ENCODE measurements at places on chromosomes 2 and 18.

GRCh38 chr2:196404276-196404675 is 232.9 kb upstream of the STK17B start:
- DNase-seq: no peak

DNA sequence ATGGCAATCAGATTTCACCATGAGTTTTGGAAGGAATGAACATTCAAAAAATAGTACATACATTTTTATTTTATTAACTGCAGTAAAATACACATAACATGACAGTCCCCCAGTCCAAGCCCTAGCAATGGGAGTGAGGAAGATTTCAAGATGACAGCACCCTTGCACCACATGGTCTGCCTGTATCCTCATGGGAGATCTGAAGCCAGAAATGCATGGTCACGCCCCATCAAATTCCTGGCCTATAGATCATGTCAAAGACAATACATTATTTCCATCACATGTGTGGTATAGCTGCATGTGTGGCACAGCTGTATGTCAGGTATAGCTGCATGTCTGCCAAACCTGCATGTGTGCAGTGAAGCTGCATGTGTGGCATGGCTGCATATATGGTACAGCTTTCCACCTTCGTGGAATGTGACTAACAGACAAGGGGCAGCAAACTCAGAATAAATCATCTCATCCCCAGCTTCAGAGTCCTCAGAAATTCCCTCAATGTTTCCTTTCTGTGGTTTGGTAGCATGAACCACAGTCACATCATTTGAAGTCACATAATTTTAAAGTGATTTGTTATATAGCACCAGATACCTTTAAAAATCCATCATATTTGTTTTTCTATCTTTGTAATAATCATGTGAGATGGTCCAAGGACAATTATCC is 518.2 kb upstream of the SOX11 start:
- DNase-seq: no peak

GRCh38 chr2:168448980-168449379 is 7.1 kb upstream of the CERS6 start:
- no peak for DNase-seq

GRCh38 chr2:66573821-66574233 is 138.9 kb downstream of the MEIS1 start:
- DNase-seq: no peak

DNA sequence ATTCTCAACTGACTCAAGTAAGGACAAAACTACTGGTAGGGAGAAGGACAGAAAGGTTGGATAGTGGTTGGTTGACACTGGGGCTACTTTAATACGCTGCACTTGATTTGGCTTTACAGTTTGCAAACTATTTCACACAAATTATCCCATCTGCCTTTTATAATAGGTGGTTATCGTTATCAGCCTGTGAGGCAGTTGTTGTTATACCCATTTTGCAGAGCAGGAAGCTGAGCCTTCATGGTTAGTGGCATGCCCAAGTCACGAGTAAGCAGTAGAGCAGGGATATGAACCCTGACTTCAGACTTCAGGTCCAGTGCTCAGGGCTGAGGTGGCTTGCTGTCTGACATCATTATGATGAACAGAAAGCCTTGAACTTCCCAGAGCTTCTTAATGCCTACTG is 5.3 kb downstream of the CTIF start:
- DNase-seq: no peak

DNA sequence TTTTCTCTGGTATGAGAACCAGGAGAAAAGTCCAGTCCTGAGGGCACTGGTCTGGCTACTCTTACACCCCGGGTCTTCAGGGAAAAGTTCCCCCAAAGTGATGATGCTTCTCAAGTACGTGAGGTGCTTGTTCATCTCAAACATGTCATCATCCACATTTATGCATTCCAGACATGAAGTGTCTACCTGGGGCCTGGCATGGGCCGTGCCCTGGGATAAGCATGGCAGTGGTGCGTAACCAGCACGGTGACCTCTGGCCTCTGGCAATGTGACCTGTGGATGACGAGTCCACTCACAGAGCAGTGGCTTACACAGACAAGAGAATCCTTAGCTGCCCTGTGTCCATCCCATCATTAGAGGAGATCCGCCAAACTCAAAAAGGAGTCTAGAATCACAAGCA is 74.8 kb upstream of the LGALSL start:
- DNase-seq: no peak

GRCh38 chr2:96147593-96148201 is 2.5 kb upstream of the DUSP2 start:
- no peak for DNase-seq

GRCh38 chr2:28633746-28634145 is 117.9 kb upstream of the PPP1CB start:
- DNase-seq: no peak

DNA sequence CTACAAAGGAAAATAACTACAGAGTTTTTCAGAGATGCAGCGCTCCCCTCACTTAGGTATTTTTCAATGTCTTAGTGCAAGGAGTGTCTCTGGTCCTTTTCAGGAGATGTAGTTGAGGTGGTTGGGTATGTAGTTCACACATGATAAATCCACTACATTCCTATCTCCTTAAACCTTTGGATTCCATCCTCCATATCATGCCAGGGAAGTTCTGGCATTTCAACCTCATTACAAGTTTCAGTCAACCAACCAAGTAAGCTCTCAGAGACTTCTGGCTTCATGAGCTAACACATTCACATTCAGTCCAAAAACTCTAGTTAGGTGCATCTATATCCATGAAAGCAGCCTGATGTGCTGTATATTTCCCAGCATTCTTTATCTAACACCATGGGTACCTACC is 47.3 kb downstream of the MAP3K20 start:
- DNase-seq: no peak

DNA sequence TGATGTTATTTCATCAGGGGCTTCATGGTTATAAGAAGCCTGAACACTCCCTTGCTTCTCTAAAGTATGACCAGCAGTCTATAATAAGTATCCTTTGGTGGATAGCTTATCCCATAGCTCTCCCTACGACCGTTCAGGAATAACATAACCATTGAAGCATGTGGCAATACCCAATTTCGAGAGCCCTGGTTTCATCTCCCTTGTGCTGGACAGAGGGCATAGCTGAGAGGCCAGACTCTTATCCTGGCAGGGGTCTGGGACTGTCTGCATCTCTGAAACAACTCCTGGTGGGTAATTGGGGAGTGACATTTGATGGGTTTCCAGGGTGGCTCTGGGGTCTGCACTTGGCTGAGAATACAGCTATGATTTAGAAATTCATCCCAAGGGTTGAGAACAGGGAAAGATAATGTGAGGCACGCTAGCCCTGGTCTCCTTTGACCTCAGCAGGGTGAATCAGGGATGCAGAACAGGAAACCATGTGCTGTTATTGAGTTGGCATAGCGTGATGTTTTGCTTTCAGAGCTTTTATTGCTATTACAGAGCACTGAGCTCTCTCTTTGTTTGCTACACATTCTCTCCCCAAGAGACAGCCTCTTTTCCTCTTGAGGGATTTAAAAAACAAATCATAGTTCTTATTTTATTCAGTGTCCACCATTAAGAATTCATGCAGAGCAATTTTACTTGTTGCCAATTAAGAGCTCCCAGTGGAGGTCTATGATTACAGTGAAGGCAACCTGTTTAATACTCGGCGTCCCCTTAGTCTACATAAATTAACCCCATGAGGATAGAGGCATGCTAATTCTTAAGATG is 274.5 kb downstream of the NCKAP5 start:
- no peak for DNase-seq

- no peak for DNase-seq
These were observed 103.9 kb upstream of the COL3A1 start for GRCh38 chr2:188870289-188870688.

- DNase-seq: no peak
These were observed 24.1 kb downstream of the CFLAR start for GRCh38 chr2:201139836-201140604.

GRCh38 chr2:199910338-199911051 is 598 bp upstream of the C2orf69 start:
- no peak for DNase-seq

- DNase-seq: no peak
These were observed 7.9 kb upstream of the CCBE1 start for GRCh38 chr18:59705145-59705544.

DNA sequence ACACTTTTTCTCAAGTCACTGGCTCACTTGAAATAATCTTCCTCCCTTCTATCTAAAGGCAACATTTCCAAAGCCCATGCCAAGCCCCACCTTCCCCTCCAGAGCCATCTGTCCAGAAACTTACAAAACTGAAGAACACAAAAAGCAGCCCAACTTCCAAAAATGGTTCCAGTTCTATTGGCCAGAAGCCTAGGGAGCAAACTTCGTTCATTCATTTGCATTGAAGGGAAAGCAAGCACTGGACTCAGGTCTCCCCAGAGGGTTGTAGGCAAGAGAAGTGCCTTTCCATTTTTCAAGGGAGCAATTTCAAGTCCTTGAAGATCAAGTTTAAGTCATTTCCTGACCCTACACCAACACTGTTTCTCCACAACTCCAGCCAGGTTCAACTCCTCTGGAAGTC is 585.0 kb downstream of the BCL11A start:
- no peak for DNase-seq

DNA sequence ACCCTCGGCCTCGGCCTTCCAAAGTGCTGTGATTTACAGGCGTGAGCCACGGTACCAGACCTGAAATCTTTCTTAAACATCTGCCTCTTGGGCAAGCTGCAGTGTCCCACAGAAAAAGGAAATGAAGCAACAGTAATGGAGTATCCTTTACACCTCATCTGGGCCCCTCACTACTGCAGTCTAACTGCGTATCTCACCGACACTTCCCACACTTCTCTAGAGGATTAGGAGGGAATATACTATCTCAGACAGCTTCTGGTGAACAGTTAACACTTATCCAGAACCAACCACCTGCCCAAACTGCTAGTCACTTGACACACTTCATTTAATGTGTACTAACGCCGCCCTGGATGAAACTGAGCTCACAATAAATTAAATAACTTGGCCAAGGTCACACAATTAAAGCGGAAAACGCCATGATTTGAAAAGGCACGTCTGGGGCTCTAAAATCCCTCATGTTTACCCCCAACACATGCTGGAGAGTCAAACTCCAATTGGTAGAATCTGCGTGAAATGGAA is 993 bp downstream of the COX7A2L start:
- DNase-seq: no peak

GRCh38 chr2:30934066-30934465 is 126.8 kb upstream of the CAPN13 start:
- no peak for DNase-seq

DNA sequence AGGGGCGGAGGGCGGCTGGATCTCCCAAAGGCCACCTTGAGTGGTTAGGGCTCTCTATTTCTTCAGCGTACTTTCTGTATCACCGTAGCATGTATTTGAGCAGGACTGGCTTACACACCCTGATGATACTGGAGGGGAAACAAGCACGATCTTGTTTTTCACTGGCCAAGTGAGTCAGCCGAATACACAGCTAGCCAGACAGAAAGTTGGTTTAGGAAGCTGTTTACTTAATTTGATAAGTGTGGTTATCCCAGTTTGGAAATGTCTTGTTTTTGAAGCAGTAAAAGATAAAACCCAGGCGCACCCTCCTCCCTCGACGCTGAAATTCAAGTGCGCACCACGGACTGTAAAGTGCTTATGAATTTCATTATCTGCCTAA is 582 bp downstream of the RIOK3 start:
- no peak for DNase-seq

GRCh38 chr18:79547413-79548076 is 132.1 kb upstream of the CTDP1 start:
- no peak for DNase-seq

- no peak for DNase-seq
These were observed 182.6 kb downstream of the PDE11A start for GRCh38 chr2:177889818-177890460.

GRCh38 chr2:28160986-28161425 is 231.7 kb upstream of the FOSL2 start:
- DNase-seq: no peak

GRCh38 chr18:22544626-22545025 is 126.9 kb upstream of the CTAGE1 start:
- no peak for DNase-seq

DNA sequence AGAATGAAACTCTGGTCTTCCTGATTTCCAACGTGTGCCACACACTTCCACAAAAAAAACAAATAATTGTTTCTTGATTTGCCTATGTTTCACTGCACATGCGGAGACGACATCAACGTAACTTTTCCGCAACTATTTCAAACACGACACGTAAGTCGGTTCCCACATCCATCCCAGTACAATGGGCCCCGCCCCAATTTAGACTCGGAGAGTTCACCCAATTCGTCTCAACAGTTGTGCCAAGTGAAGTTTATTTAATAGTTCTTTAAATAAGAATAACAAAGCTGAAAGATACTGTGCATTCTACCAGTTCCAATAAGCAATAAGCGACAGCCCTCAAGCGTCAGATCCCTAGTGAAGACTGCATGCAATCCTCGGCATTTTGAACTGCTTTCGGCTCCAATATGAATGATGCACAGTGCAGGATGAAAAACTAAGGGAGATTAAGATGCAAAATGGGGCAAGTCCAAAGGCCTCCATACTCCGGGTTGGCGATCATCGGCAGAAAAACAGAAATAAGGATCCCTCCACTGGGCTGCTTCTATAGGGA is 664 bp downstream of the CCT4 start:
- DNase-seq: no peak

DNA sequence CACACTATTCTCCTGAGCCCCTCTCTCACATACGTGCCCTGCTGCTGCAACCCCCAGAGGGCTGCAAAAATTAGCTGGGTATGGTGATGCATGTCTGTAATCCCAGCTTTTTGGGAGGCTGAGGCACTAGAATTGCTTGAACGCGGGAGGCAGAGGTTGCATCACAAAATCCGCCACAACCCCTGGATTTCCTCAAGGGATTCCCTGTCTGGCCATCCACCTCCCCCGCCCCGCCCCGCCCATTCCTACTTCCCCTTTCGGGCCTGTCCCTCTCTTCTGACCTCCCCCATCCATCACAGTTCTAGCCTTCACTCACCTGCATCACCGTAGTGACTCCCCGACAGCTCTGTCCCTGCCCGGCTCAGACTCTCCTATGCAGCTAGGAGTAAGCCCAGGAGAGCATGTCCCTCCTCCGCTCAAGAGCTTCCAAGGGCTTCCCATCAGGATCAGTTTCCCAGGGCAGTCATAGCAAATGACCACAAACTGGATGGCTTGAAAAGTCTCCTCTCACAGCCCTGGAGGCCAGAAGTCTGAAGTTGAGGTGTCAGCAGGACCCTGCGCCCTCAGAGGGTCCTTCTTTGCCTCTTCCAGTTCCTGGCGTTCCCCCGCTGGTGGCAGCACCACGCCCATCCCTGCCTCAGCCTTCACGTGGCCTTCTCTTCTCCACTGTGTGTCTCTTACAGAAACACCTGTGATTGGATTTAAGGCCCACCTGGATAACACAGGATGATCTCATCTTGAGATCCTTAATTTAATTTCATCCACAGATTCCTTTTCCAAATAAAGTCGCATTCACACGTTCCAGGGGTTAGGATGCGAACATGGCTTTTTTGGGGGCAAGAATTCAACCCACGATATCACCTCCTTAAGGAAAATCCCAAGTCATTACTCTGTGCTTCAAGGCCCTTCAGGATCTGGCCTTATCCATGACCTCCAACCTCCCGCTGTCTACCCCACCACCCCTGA is 58.5 kb downstream of the HS1BP3 start:
- DNase-seq: no peak
